ENCODE measurements at places on chromosomes 7 and 10.

- DNase-seq = no peak
Observed at GRCh38 chr7:46527360-46527759, 606.3 kb upstream of the IGFBP3 start.

DNA sequence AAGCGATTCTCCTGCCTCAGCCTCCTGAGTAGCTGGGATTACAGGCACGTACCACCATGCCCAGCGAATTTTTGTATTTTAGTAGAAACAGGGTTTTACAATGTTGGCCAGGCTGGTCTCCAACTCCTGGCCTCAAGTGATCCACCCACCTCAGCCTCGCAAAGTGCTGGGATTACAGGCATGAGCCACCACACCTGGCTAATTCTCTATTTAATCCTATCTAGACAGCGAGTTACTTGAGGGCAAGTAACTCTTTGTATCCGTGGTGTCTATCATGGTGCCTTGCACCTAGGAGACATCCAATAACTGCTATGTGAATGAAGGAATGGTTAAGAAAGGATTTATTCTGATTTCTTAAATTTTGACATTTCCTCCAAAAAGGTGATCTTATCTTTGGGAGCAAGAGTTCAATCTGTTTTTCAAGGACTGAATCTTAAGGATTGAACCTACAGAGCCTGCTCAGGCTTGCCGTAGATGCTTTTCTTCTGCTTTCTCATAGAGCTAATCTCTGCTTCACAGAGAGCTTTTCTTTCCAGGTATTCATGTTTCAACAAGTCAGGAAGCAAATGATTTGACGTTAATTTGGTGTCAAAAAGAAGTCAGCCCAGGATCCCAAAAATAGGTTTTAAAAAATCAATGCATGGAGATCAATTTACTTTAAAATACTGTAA is 101.6 kb downstream of the CUL2 start:
- DNase-seq = no peak

DNA sequence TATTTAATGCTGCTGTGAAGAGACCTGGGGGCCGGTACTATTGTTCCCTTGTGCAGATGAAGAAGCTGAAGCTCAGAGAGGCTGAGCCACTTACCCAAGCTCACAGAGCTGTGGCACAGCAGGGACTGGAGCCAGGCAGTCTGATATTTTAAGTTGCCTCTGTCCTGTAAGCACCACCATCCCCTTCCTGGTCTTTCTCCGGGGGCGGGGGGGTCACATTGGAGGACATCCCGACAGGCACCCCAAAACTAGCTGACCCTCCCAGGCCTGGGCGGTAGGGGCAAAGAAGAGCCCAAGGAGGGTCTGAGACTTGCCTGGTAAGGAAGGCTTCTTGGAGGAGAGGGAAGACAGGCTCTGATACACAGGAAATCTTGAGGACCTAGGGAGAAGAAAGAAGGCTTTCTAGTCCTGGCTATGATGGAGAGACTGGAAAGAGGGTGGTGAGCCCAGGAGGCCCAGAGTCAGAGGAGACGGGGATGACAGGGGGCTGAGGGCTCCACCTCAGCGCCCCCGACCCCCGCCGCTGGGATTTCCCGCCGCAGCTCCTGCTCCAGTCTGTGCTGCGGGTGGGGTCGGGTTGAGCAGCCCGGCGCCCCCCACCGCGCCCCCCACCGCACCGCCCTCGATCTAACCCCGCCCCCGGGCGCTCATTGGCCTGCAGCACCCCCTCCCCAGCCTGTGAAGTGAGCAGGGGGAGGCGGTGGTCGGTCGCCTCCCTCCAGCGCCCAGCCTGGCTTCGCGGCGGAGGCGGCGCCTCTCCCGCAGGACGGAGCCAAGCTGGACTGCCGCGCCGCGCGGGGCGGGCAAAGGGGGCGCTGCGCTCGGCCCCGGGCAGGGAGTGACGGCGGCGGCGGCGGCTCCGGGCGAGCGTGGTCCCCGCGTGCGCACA is at the start of gene ADCYAP1R1:
Gene ADCYAP1R1, plus strand, starts transcription at position 711 of the 889 bp plus-strand sequence. CDS start 10,957 bp downstream, outside the sequence.
- no peak for DNase-seq

DNA sequence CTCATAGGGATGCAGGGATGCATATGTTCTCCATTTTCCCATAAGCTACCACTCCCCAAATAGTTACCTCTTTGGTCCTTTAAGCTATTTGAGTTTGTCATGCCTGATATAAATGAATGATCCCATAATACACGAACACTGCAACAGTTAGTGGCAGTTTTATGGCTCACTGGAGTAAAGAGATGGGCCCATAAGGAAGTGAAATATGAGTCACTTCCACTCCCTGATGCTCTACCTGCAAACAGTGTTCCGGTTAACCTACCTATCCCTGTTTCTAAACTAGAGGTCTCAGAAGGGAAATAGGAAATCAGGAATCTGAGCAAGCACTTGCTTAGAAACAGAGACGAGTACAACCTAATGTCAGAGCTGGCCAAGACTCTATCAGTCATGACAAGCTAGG is 71.7 kb downstream of the CALD1 start:
- no peak for DNase-seq

GRCh38 chr10:123742751-123743440 is 76.7 kb downstream of the GPR26 start:
- DNase-seq = no peak

- peak; percentile 86 for DNase-seq
Observed at GRCh38 chr10:35379226-35380137, 43.2 kb downstream of the CCNY start.

DNA sequence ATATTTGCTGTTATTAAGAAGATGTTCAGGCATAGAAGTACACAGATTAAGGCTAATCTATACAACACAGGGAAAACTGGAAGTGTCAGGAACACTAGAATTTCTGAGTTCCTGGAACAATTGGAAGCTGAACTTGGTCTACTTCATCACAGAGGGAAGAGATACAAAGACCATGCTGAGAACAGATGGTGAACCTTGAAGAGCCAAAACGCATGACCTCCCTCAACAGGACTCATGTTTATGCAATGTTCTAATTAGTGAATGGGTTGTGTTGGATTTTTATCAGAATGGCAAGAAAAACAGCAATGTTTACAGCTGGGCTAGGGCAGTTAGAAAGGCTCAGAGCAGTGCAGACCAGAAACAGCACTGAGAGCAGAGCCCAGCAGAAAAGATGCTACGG is 94.9 kb downstream of the SFMBT2 start:
- no peak for DNase-seq

- no peak for DNase-seq
Observed at GRCh38 chr7:73980206-73980605, 47.8 kb upstream of the ELN start.

DNA sequence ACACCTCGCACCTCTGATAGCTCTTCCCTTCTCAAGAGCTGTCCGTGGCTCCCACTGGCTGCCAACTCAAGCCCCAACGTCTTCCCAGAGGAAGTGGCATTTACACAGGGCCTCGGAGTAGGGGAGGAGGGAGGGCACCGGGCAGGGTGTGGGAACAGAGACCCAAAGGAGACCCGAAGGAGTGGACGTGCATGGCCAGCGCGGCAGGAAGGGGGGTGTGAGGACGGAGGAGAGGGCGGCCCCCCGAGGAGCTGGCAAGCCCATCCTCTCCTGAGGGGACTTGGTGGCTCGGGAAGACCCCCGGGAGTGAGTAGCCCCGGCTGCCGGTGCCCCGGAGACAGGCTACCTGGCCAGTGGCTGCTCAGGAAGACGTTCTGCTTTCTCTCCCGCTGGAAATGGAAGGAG is 85.9 kb downstream of the FOXL3 start:
- no peak for DNase-seq

DNA sequence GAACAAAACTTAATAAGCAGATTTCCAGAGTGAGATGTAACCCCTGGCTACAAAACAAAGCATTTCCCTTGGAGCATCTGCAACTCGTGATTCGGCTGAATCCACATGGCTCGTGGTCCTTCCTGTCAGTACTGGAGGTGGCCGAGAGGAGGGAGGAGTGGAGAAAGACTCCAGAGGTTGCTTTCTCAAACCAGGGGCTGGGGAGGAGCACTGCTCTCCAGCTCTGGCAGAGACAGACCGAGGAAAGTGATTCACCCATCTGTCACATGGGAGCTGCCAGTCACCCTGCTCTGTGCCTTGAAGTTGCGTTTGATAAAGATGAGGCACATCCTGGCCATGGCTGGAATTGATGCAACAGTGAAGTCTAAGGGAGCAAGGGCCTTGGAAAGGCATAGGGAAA is 72.7 kb downstream of the COL13A1 start:
- DNase-seq = no peak

- no peak for DNase-seq
Observed at GRCh38 chr10:86586516-86586915, 64.9 kb upstream of the WAPL start.

GRCh38 chr7:33421429-33421828 is 292.1 kb downstream of the BBS9 start:
- no peak for DNase-seq

- no peak for DNase-seq
Observed at GRCh38 chr10:61197057-61197456, 253.1 kb upstream of the RHOBTB1 start.

- no peak for DNase-seq
Observed at GRCh38 chr10:92479547-92479946, 94.3 kb downstream of the IDE start.

- no peak for DNase-seq
Observed at GRCh38 chr10:59904426-59905065, 1.8 kb downstream of the CCDC6 start.

GRCh38 chr10:99557044-99557443 is 24.3 kb downstream of the NKX2-3 start:
- no peak for DNase-seq

GRCh38 chr7:95865716-95866371 is 93.5 kb downstream of the DYNC1I1 start:
- no peak for DNase-seq

- DNase-seq = no peak
Observed at GRCh38 chr7:91953618-91954017, 13.0 kb downstream of the AKAP9 start.

DNA sequence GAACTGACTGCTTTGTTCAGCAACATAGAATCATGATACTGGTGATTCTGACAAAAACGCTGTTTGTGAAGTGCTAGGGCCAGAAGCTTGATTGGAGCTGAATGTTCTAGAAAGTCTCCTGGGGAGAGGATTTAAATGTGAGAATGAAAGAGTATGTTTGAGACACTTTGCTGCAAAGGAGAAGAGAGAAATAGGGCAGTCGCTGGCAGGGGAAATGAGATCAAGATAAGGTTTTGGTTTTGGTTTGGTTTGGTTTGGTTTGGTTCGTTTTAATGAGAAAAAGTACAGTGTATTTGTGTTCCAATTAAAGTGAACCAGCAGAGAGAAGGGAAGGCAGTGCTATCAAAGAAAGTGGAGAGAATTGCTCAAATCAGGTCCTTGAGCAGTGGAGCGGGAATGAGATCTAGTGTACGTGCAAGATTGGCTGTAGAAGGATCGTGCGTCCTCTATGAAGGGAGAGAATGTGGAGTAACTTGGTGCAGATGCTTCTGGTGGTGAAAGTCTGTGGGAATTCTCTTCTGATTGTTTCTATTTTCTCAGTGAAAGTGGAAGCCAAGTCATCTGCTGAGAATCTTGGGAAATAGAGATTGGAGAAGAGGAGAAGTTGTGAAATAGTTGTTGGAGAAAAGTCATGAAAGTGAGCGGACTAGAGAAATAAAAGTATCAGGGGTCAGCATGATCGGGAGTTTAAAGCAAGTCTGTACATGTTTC is 270.5 kb downstream of the CCDC3 start:
- no peak for DNase-seq

DNA sequence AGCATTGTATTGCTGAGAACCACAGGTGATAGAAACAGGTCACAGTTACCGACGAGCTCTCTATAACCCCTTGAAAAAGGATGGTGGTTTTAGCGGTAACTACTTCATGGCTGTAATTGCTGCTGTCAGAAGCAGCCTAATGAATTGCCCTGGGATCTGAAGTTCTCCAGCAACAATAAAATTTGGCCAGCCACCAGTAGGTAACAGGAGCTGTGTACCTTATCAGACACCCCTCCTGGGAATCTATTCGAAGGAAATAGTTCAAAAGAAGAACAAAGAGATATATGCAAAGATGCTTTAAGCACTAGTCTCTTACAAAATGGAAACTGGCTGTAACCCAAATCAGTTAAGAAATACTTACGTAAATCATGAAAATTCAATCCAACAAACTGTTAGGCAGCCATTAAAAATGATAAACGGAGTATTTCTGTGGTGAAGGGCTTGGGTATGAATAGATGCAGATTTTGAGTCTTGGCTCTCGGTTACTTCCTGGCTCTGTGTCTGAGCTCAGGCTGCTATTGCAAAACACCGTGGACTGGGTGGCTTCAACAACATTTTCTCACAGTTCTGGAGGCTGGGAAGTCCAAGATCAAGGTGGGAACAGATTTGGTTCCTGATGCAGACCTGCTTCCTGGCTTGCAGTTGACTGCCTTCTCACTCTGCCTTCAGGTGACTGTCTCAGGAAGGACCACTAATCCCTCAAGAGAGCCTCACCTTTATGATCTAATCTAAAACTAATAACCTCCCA is 1.6 kb downstream of the MSRB2 start:
- DNase-seq = no peak

GRCh38 chr10:22712956-22713852 is 1.2 kb downstream of the PIP4K2A start:
- DNase-seq = no peak

- no peak for DNase-seq
Observed at GRCh38 chr7:45188736-45189135, 31.1 kb downstream of the RAMP3 start.

DNA sequence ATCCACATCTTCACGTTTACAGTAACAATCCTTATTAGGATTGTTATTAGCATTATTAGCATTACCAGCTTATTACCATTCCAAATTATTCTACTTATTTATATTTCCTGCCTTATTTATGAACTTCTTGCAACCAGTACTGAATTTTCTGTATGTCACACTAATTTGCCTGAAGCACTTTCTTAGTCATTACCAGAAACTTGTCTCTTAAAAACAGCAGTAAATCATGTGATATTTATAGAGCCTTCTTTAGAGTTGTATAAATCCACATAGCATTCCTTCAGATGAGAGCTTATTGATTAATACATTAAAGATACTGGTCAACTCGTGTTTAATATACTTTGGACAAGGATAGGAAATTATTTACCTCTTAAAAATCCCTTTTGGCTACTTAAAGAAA is 618.6 kb downstream of the SUGCT start:
- DNase-seq = no peak

- DNase-seq = no peak
Observed at GRCh38 chr7:100493476-100494264, 9.9 kb downstream of the NYAP1 start.

- DNase-seq = no peak
Observed at GRCh38 chr7:1787241-1787640, 117.2 kb downstream of the ELFN1 start.

DNA sequence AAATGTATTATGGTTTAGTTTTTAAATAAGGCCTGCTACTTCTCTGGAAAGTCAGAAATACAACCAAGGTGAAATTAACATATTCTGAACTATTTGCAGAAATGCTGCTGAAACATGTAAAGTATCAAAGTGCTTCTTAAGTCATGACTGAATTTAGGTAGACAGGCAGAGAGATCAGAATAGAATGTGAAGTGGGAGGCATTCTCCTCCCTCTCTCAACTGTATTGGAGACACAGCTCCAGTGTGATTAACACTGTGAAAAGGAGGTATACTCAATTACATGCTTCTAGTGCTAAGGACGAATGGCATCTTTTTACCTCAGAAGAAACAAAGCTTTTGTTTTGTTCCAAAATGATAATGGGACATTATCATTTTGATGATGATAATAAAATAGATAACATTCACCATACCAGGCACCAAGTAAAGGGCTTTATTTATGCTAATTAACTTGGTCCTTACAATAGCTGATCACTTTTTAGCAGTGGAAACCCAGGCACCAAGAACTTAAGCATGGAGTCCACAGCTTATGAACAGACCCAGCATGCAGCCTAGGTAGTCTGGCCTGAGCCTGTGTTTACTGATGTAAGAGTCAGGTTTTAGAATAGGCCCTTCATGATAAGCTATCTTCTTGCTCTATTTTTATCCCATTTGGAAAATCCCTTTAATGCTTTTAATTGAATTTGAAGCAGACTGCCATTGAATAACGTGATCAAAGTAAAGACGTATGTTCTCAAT is 26.0 kb downstream of the PPP1R9A start:
- no peak for DNase-seq

Measured in bone marrow (tissue), 2 donors.